ENCODE measurements at places on chromosomes 2 and 18. TPM values are rescaled to one million over a fixed set of nuclear protein-coding genes. Genes with fewer than 3 reads are reported as not detected.

DNA sequence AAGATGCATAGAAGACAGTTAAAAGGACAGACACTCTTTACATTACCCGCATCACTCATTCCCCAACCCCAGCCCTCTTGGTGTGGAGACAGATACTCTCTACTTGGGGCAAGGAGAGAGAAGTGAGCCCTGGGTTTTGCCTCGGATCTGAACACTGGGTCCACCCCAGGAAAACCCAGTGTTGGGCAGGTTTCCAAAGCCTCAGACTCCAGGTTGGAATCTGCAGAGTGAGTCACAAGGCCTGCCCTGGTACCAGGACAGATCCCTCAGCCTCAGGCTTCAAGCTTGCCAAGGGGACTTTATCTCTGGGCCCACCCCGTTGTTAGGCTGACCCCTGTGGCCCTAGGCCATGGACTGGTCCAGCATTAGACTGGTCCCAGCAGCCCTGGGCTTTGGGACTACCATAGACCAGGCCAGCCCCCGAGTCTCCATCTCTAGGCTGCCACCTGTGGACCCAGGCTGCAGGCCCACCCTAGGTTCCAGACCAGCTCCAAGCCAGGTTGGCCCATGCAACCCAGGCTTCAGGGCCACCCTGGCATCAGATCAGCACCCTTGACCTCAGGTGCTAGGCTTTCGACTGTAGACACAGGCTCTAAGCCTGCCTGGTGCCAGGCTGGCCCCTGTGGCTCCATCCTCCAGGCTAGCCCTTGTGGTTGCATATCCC, 112.8 kb downstream of the GULP1 start:
- no peaks in the 10 kb centered on the region for H3K4me1 ChIP-seq
- no peaks in the 10 kb centered on the region for H3K27me3 ChIP-seq
- H3K36me3 ChIP-seq, result no peaks in the 10 kb centered on the region
- no peak overlapping the region for H3K27ac ChIP-seq
- no peak for DNase-seq

- no peaks in the 10 kb centered on the region for H3K4me1 ChIP-seq
- H3K27ac ChIP-seq, result no peak overlapping the region
- H3K27me3 ChIP-seq, result no peaks in the 10 kb centered on the region
- no peak overlapping the region for H3K4me3 ChIP-seq
Observed at GRCh38 chr2:186841940-186842339, 7.0 kb downstream of the ZSWIM2 start.

- H3K36me3 ChIP-seq, result no peaks in the 10 kb centered on the region
- H3K27me3 ChIP-seq, result no peaks in the 10 kb centered on the region
- no peak overlapping the region for H3K27ac ChIP-seq
- no peak for DNase-seq
- H3K4me3 ChIP-seq, result no peak overlapping the region
Observed at GRCh38 chr2:70522627-70523026, 31.0 kb downstream of the TGFA start.

DNA sequence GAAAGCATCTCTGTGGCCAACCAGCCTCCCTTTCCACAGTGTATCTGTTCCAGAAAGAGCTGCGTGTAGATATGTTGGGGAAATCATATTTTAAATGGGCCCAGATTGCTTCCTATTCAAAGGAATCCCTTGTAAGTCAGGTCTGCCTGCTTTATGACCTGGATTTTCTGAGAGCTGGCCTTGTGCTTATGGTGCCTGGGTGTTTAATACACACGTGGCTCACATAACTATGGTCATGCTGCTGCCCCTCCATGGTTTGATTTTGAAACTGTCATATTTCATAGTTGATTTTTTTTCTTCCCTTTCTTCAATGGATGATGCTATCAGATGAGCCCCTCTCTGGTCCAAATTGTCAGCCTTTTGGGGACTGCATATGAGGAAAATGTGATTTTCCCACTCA, 111.5 kb upstream of the CNGA3 start:
- H3K27ac ChIP-seq, result no peak overlapping the region
- H3K36me3 ChIP-seq, result no peaks in the 10 kb centered on the region
- no peaks in the 10 kb centered on the region for H3K27me3 ChIP-seq
- no peaks in the 10 kb centered on the region for H3K4me1 ChIP-seq
- DNase-seq, result no peak

GRCh38 chr2:202870431-202871299, 901 bp downstream of the ICA1L start:
- no peaks in the 10 kb centered on the region for H3K36me3 ChIP-seq
- peaks cover 5% of the 10 kb centered on the region for H3K27me3 ChIP-seq
- DNase-seq, result peak; percentile 27
- peak overlapping the region; percentile 68 for H3K27ac ChIP-seq
- peaks cover 3% of the 10 kb centered on the region for H3K4me1 ChIP-seq

GRCh38 chr2:124347209-124347608, 322.1 kb downstream of the CNTNAP5 start:
- no peaks in the 10 kb centered on the region for H3K36me3 ChIP-seq
- no peak for DNase-seq
- H3K27me3 ChIP-seq, result no peaks in the 10 kb centered on the region
- no peaks in the 10 kb centered on the region for H3K4me1 ChIP-seq
- H3K27ac ChIP-seq, result no peak overlapping the region

DNA sequence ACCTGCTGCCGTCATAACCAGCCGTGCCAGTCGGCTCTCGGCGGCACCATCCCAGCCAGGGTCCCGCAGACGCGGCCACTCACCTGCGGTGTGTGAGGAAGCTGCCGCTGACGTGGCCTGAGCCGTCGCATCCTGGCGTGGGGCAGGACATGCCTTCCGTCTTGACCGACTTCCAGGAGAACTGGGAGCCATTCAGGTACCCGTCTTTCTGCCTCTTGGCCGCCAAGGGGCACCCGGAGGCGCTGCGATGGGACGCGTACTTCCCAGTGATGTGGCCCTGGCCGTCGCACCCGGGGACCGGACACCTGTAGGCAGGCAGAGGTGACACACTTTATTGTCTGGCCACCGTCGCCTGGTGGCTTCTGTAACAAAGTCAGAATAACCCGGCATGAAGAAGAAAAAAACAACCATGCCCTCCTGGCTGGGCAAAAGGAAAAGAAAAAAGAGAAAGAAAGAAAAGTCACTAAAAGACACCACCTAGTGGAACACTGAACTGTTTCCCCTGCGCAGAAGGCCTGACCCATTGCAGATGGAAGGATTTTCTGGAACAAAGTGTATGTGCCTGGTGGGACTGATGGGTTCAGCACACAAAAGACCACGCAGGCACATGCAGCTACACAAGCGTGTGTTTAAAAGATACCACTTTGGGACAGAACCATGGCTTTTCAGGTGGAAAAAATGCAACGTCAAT, 94.9 kb upstream of the PXDN start:
- H3K4me3 ChIP-seq, result no peak overlapping the region
- DNase-seq, result no peak
- H3K36me3 ChIP-seq, result no peaks in the 10 kb centered on the region
- H3K27ac ChIP-seq, result no peak overlapping the region
- no peaks in the 10 kb centered on the region for H3K4me1 ChIP-seq

DNA sequence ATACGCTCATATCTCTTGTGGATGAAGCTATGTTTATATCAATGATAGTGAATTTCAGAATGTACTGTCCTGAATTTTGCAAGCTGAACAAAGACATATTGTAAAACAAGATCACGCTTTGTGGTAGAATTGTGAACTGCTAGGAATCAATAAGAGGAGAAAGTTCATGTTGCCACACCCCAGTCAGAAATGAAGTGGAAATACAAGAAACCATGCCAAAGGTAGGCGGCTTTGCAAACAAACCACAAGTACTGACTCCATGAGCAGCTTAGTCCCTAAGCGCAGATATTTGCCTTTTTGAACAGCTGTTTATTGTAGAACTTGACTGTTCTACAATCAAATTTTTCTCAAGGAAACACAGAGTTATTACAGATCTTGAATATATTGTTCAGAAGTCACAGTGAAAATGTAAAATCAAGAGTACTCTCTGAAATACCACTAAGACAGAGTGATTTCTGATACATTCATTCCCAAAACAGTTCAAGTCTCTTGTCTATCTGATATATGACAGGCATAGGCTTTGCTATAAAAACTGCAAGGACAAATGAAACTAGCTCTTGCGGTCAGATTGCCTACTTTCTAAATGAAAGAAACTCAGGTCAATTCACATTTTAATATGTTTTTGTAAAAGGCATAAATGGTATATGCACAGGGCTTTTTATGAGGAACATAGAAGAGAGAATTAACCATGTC, 120.9 kb upstream of the CDH19 start:
- H3K4me3 ChIP-seq, result no peak overlapping the region
- no peak for DNase-seq
- no peaks in the 10 kb centered on the region for H3K27me3 ChIP-seq

DNA sequence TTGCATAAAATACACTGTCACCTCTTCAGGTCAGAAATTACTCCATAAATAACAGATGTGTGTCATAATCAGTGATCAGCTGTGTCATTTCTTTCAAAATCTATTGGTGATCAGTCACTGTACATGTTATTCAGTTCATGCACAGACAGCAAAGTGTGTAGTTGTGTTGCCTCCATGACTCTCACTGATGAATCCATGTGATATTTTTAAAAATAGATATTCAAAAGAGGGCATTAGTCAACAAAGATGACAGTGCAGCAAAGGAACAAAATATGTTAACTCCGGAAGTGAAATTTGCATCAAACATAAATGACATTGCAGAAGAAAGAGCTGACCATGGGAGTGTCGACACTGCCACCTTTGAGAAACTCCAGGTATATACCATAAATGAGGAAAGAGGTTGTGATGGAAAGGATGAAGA, 17.1 kb upstream of the MCM6 start:
- H3K4me1 ChIP-seq, result peaks cover 4% of the 10 kb centered on the region
- no peak for DNase-seq
- H3K4me3 ChIP-seq, result no peak overlapping the region
- H3K36me3 ChIP-seq, result no peaks in the 10 kb centered on the region
- H3K27ac ChIP-seq, result no peak overlapping the region

DNA sequence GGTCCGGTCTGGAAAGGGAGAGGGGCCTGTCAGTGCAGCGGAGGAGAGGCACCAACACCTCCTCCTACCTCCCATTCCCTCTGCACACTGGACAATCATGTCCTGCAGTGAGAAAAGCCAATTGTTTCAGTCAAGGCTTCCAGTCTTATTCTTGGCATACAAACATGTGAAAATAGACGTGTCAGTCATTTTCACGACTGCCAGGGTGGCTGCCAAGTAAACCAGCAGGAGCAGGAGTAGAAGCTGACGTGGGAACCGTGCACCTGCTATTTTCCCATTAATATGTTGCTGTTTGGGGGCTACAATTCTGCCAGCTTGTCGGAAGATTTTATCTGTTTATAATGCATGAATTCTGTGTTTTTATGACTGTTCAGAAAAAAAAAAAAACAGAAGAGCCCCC, 202.3 kb downstream of the SPP2 start:
- no peaks in the 10 kb centered on the region for H3K4me1 ChIP-seq
- DNase-seq, result no peak
- no peaks in the 10 kb centered on the region for H3K36me3 ChIP-seq
- no peaks in the 10 kb centered on the region for H3K27me3 ChIP-seq

DNA sequence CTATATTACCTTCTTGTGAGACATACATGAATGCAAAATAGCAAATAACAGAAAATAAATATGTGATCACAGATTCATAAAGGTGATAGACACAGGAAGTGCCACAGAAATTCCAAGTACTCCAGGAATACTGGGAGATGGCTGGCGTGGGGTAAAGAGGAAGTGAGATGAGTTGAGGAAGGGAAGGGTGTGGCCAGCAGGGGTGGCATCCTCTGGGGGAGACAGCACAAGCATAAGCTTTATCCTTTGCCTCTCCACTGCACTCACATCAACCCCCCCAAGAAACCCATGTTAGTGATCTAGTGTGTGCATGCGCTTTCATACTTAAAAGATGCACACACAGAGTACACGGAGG, 94.8 kb upstream of the B3GNT7 start:
- H3K4me1 ChIP-seq, result no peaks in the 10 kb centered on the region
- no peak overlapping the region for H3K4me3 ChIP-seq
- no peaks in the 10 kb centered on the region for H3K36me3 ChIP-seq
- DNase-seq, result no peak
- no peaks in the 10 kb centered on the region for H3K27me3 ChIP-seq

DNA sequence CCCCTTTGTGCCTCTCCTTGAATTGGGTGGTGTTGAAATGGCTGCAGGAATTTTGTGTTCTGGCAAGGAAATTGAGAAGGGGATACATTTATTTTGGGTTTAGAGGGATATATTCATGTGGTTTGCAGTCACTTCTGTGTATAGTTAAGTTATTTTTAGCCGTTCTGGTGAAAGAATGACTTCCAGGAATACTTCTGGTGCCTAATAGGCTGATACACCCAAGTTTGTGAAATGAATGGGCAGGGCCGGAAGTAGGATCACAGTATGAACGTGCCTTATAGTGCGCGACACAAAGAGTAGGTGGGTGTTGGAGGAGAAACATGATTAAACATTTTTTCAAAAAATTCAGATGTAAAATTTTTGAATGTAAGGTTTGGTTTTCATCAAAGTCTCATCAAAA, 168.6 kb upstream of the ATP5MC3 start:
- H3K4me3 ChIP-seq, result no peak overlapping the region
- no peaks in the 10 kb centered on the region for H3K27me3 ChIP-seq
- H3K4me1 ChIP-seq, result no peaks in the 10 kb centered on the region

DNA sequence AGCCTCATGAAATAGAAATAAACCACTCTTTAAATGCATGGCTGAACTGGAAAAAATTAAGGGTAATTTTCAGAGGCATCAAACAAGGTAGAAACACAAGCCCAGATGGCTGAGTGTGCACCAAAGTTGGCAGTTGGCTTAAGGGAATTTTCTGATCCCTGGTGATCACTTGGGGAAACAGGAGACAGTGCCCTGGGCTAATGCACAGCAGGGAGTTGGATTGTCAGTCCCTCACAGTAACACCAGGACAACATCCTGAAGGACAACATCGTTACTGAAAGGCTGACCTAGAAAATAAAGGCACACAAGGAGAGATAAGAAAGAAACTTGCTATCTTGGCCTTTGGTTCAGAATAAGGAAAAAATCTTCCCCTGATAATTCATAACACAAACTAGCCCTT, 417.0 kb downstream of the SLC4A3 start:
- H3K27ac ChIP-seq, result no peak overlapping the region
- H3K4me3 ChIP-seq, result no peak overlapping the region
- H3K4me1 ChIP-seq, result no peaks in the 10 kb centered on the region
- no peaks in the 10 kb centered on the region for H3K27me3 ChIP-seq
- DNase-seq, result no peak

DNA sequence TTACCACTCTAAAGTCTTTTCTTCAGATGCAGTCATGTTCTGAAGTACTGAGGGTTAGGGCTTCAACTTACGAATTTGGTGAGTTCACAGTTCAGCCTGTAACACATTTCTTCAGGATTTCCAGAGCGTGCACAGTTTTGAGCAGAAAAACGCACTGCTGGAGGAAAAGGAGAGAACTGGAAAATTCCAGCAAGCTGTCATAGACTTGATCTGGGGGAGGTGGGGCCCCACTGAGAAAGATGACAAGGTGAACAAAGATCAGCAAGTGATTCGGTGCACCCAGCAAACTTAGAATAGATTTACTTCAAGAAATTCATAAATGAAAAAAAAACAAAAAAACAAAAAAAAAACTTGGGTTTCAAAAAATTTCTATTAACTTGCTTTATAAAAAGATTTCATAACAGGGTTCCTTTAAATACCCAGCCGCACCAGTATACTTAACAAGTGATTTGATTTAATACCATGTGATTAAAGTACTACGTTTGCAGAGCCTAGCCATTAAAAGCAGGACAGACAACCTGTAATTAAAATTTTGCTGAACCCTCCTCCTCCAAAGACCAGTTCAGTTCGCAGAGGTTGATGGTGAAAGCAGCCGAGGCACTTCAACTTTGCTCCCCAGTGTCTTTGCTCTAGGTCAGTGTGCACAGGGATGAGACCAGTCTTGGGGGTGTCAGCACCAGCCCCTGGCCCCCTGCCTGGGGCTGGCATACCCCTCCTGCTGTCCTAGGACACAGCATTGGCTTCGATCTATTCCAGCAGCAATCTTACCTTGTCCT, 30.5 kb downstream of the CTIF start:
- no peak for DNase-seq
- no peak overlapping the region for H3K27ac ChIP-seq
- no peaks in the 10 kb centered on the region for H3K27me3 ChIP-seq
- H3K4me1 ChIP-seq, result no peaks in the 10 kb centered on the region
- no peaks in the 10 kb centered on the region for H3K36me3 ChIP-seq

TLK1 gene
- 15.5 TPM for total RNA-seq

COL3A1 gene
- total RNA-seq, result 228 TPM

All from thymus (tissue), 14 donors.